NCI-H510A (cell line): ENCODE measurements at places on chromosomes 16 and 17.

- DNase-seq: no peak
Observed at GRCh38 chr17:896953-897661, 82.5 kb downstream of the NXN start.

GRCh38 chr17:60601447-60602384 is 1.7 kb downstream of the PPM1D start:
- peak; percentile 58 for DNase-seq

- DNase-seq: no peak
Observed at GRCh38 chr16:12420661-12421209, 383.0 kb downstream of the CPPED1 start.

GRCh38 chr16:88705076-88705684 is 1.0 kb downstream of the RNF166 start:
- no peak for DNase-seq

DNA sequence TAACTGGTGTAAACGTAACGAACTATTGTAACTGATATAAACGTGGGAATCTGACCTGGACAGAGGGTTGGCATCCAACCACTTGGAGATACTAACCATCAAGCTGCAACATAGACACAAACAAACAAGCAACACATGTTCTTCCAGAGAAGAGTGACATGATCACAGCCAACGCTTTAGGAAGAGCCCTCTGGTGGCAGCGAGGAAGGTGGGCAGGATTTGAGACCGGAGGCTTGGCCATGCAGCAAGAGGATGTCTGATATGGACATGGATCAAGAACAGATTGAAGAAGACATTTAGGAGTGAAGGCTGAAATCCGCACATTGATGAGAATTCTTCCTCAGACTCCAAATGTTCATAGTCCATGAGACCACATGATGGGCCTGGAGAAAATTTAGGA is 40.3 kb upstream of the TNRC6A start:
- no peak for DNase-seq

GRCh38 chr17:50668025-50668837 is 33.5 kb downstream of the ABCC3 start:
- no peak for DNase-seq

- DNase-seq: no peak
Observed at GRCh38 chr16:14109782-14110727, 38.9 kb downstream of the MRTFB start.

GRCh38 chr16:53429221-53429943 is 4.9 kb upstream of the RBL2 start:
- no peak for DNase-seq

GRCh38 chr17:59723607-59724006 is 16.2 kb downstream of the VMP1 start:
- no peak for DNase-seq

DNA sequence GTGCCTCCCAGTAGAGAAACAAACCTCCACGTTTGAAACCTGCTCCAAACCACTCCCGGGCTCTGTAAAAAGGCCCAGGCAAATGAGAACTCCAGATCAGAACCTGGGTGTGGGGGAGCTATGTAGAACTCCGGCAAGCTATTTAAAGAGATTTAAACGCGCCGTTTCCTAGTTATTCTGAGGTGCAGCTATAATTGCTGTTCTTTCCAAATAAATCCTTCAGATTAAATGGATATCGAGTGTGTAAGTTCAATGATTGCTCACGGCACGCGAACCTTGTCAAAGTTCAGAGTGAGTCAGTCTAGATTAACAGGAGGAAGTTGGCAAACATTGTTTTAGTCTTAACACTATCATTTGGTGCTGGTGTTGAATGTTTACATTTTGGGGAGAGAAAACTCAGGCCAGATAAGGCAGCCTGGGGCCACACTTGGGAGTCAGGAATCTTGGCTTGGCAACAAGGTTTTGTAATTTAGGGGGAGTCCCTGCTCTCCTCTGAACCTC is 92.9 kb upstream of the SALL1 start:
- DNase-seq: no peak

DNA sequence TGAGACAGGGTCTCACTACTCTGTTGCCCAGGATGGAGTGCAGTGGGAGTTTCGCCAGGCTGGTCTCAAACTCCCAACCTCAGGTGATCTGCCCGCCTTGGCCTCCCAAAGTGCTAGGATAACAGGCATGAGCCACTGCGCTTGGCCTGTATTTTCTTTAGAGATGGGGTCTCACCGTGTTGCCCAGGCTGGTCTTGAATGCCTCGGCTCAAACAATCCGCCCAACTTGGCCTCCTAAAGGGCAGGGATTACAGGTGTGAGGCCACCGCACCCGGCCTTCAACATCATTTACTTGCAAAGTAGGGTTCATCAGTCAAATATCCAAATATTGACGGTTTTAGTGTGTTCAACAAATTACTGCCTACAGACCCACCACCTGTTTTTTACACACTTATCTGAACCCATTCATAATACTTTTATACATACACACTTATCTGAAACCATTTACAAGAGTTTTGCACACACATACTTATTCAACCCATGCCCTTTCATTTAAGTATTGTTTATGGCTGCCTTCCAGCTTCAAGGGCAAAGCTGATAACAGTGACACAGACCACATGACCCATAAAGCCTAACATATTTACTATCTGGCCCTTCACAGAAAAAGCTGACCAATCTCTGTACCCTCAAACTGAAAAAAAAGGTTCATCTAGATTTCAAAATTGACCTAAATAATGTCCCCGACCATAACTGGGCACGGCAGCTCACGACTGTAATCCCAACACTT is 11.9 kb downstream of the TMEM170A start:
- DNase-seq: no peak

GRCh38 chr17:31888124-31888523 is 13.4 kb downstream of the UTP6 start:
- DNase-seq: no peak

GRCh38 chr17:67639979-67640378 is 77.8 kb upstream of the NOL11 start:
- DNase-seq: no peak

DNA sequence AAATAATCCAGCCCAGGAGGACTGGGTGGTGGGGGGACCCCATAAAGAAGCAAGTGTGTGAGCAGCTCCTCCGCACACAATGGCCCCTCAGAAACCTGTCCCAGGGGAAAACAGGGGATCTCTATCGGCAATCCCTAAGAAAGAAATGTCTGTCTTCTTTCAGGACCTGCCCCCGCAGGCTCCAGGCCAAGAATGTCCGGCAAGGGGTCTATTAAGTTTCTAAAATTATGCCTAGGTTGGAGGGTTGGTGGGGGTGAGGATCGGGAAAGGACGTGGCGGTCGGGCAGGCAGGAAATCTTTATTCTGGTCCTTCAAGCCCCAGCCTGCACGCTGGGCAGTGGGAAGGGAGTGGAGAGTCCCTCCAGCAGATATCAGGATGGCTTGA is 23.4 kb upstream of the LITAF start:
- DNase-seq: no peak

- no peak for DNase-seq
Observed at GRCh38 chr17:45406107-45406506, 26.6 kb downstream of the ARHGAP27 start.

- DNase-seq: no peak
Observed at GRCh38 chr17:81996232-81996756, 18.9 kb downstream of the ASPSCR1 start.

DNA sequence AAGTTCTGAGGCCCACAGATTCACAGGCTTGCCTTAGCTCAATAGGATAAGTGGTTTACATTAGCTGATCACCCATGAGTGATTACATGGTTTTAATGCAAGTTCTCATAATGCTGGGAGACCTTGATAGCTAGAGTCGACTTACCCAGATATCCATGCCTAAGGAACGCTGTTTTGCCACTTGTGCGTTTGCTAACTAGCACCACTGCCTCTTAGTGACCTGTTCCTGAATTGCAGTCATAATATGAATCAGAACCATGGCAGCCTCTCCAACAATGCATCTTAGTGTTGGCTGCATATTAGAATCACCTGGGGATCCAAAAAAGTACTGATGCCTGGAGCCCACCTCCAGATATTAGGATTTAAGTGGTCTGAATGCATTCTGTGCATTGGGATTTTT is 251.1 kb upstream of the CDH5 start:
- DNase-seq: no peak

DNA sequence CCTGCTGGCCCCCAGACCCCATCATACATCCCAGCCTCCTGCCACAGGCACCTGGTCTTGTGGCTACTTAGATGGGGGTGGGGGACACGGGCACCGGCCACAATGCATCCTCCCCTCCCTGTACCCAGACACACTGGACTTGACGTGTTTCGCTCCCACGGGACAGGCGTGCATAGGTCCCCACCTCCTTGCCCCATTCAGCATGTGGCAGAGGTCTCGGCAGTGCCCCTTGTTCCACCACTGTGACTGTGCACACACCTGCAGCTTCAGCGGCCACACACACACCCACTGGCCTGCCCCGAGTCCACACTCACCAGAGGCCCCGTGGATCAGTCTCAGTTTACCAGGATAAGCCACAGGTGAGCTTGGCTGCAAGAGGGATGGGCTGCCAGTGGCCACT is 109.6 kb downstream of the ENGASE start:
- no peak for DNase-seq

DNA sequence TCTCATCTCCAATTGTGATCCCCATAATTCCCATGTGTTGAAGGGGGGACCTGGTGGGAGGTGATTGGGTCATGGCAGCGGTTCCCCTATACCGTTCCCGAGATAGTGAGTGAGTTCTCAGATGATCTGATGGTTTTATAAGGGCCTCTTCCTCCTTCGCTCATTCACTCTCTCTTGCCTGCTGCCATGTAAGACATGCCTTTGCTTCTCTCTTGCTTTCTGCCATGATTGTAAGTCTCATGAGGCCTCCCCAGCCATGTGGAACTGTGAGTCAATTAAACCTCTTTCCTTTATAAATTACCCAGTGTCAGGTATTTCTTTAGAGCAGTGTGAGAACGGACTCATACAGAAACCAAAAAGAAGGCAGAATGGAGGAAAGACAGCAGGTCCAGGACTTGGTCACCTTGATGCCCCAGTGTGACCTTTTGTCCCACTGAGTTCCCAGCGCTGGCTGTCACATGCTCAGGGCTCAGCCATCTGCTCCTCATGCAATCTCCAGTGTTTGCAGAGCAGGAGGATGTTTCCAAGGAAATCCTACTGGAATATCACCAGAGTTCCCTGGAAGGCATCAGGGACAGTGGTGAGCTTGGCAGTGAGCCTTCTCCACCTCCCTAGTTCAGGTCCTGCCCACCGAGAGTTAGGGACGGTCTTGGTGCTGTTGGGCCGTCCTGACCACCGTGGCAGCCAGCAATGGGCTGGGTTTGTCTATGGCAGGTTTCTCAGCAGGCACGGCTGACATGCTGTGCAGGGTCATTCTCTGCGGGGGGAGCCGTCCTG is 96.7 kb downstream of the SEC14L1 start:
- no peak for DNase-seq

- DNase-seq: no peak
Observed at GRCh38 chr17:48597528-48597777, 3.9 kb upstream of the HOXB5 start.

DNA sequence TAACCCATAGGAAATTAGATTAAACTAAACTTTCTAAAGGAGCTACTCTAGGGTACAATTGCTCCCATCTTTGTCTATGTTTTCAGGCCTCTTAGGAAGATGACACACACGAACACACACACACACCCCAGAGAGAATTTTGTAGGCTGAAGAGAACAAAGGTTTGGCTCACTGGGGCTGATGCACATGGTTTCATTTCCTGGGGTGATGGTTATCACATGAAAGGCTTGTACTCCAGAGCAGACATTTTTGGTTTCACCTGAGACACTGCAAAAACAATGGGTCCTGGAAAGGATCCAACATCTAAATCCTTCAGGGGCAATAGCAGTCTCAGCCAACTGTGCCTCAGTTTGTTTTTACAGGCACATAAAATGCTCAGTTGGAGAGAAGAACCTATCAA is 62.8 kb downstream of the GRB7 start:
- no peak for DNase-seq

DNA sequence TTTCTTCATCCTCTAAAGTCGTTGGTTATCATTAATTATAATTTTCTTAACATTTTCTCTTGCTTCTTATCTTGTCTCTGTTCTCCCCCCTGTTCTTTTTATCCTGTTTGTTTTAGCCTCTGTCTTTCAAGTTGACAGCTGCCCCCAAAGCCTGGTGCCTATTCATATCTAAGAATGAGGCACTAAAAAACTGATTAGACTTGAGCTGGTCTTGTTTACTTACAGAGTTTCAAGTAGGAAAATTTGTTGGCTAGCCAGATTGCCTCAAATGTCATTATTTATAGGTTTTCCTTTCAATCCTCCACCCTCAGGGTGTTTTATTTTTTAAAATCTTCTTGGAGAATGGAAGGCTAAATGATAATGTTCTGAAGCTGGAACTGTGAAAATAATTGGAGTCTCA is 236.0 kb downstream of the UTP18 start:
- DNase-seq: no peak

GRCh38 chr17:50855708-50856330 is 10.3 kb downstream of the TOB1 start:
- no peak for DNase-seq

DNA sequence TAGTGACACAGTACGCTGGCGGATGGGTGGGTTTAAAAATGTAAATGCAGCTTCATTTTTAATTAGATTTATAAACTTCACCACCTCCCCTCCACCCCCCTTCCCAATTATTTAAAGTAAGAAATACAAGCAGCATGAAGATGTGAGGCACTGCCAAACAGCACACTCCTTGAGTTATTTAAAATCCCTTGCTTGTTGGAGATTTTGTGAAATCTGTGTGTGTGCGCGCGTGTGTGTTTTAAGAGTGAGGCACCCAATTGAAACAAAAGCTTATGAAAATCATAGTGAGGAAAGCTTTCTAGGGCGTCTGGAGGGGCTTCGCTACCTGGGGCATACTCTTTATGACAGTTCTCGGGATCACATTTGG is 219.6 kb upstream of the IRX3 start:
- DNase-seq: no peak

DNA sequence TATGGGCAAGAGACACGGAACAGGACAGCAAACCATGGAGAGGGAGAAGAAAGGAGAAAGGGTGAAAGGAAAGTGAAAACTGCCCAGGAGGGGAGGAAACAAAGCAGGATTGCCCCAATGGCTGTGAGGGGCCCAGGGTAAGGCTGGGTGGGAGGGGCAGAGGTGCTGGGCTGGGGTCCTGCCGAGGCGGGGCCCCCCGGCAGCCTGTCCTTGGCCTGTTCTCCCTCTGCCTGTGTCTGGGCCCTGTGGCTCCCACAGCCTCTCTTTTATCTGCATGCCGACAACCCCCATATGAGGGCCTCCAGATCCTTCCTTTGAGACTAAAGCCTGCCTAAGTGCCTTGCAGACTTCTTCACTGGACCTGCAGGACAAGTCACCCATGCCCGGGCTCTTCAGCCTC is 15.5 kb downstream of the ZNHIT3 start:
- no peak for DNase-seq

- no peak for DNase-seq
Observed at GRCh38 chr16:61879306-61879705, 156.9 kb downstream of the CDH8 start.

- DNase-seq: no peak
Observed at GRCh38 chr17:4959261-4959965, 8.2 kb downstream of the SPAG7 start.

GRCh38 chr16:23827057-23827456 is 8.7 kb upstream of the PRKCB start:
- DNase-seq: no peak

DNA sequence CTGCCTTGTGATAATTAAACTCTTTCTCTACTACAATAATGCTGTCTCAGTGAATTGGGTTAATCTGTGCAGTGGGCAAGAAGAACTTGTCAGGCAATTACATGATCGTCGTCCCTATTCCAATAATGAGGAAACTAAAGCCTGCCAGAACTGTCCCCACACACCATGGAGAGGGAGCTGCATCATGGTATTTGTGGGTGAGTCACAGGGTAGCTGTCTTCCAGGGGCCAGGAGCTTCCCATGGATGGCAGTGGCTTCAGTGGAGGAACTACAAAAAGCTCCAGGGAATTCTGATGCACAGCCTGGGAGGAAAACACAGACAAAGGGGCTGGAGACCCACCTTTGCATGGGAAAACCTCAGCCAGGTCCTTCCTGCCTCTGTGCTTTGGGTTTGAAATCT is 83.3 kb upstream of the C16orf82 start:
- DNase-seq: no peak
